Left ventricle myocardium inferior (tissue), 1 donor: ENCODE measurements at places on chromosomes 3 and 15.

GRCh38 chr3:135736740-135737139 is 228.8 kb upstream of the PPP2R3A start:
- DNase-seq, result no peak

GRCh38 chr3:149969110-149969939 is 1.4 kb downstream of the PFN2 start:
- peak; percentile 25 for DNase-seq

DNA sequence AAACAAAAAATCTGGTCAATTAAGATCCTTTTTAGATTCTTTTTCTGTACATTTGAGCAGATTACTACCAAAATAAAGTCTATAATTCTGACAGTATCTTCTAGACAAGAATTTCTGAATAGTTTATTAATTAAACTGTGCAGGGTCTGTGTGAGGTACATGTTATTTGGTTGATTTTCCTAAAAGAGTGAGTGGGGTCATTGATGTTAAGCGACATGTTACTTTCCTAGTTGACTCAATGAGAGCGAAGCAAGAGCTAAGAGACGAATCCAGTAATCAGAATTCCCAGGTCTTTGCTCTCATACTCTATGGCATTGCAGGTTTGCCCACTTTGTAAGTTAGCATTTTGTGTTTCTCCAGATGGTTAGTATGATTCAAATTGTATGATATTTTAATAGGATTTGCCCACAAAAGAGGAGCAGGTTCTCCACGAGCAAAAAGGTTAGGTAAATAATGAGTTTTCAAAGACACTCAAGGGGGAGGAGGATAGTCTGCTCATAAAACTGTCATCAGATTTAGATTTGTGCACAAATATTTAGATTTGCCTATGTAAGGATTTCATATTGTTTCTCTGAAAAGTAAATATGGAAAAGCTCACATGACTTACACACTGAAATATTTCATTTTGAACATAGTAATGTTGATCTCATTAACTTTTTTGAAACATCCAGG is 217.2 kb upstream of the CGNL1 start:
- DNase-seq, result no peak

- DNase-seq, result no peak
Measured at GRCh38 chr3:151625086-151625485, 108.6 kb upstream of the AADACL2 start.

GRCh38 chr3:185726254-185726967 is 98.4 kb downstream of the IGF2BP2 start:
- DNase-seq, result no peak
